ENCODE measurements at places on chromosomes 16 and 17.

DNA sequence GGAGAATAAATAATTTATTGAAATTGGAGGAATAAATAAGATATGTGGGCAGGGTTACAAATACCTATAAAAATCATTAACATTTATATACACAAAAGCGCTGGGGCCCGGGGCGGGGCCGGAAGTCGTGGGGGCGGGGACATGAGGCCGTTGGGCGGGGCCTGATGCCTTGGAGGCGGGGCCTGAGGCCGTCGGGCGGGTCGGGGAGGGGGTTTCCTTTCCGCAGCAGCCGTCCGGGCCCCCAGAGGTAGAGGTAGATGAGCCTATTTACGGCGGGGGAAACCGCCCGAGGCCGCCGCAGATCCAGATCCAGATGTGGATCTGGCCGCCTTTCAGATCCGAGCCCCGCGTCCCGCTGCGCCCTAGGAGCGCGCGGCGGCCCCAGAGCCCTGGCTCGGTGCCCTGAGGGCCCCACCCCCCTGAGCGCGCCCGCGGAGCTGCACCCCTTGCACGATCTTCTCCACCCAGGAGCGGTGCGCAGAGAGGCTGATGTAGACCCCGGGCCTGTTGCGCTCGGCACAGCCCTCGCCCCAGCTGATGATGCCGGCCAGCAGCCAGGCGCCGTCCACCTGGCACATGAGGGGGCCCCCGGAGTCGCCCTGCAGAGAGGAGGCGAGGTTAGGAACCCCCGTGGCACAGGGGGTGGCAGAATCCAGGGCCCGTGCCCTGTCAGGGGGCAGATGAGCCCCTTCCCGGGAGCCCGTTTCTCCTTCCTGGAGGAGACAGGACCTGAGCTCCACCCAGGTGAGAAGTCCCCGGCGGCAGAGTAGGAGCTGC is 5.1 kb downstream of the PRSS22 start:
- DNase-seq: no peak

GRCh38 chr16:30748634-30749445 is 615 bp downstream of the PHKG2 start:
- DNase-seq: peak; percentile 55

GRCh38 chr16:58013201-58013956 is 12.2 kb downstream of the USB1 start:
- DNase-seq: no peak

- no peak for DNase-seq
Measured at GRCh38 chr17:19723964-19724363, 7.6 kb upstream of the SLC47A2 start.

DNA sequence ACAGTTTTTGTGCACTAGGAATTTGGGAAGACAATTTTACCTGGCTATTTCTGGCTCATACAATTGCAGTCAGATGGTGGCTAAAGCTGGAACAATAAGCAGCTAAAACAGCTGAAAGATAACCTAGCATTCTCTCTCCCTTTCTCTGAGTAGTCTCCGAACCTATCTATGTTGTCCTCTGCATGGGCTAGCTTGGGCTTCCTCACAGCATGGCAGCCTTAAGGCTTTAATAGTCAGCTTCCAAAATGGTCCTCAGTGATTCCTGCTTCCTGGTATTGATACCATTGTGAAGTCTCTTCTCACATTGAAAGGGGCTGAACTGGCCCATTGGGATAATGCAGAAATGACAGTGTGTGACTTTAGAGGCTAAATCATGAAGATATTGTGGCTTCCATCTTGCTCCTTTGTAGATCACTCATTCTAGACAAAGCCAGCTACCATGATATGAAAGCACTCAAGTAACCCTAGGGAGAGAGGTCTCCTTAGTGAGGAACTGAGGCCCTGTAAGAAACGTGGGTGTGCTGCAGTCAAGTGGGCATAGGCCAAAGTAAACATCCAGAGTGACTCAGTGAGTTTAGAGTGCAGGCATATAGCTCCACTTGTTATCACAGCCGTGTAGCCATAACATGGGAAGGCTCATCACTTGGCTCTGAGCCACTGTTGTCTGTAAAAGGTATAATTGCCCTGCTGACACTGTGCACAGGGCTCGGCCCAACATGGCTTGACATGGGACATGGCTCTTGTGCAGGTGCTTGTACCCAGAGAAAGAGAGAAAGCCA is 5.5 kb upstream of the VKORC1 start:
- no peak for DNase-seq

DNA sequence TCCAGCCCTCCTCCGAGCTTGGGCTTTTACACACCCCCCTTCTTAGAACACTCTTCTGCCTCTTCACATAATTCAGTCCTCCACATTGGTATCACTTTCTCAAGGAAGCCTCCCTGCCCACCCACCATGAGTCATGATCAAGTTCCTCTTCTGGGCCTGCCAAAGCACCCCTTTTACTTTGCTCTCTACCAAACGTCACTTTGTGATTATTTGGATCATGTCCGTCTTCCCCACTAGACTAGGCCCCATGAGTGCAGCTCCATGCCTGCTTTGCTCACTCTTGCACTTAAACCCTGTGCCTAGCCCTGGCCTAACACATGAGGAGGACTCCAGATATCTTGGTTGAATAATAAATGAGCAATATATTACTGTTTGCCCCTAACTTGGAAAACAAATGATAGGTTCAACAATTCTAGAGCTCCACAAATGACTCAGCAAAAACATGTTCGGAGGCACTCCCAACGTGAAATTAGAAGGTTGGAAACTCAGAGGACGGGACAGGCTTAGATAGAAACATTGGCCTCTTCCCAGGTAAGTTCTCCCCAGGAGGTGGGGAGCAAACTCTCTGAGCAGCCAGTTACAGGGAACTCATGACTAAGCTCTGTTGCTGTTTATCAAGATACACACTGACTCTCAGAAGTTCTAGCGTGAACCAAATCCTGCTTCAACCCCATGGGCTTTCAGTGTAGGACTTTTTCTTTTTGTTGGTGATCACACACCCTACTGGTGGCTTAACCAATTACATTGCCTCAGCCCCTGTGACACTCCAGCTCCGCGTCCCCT is 28.3 kb downstream of the G6PC1 start:
- no peak for DNase-seq
